Motor neuron (in vitro differentiated cells): ENCODE measurements at places on chromosomes 16 and 17.
A peak's percentile ranks its signal among the peaks of the same experiment; 100 is the strongest.

DNA sequence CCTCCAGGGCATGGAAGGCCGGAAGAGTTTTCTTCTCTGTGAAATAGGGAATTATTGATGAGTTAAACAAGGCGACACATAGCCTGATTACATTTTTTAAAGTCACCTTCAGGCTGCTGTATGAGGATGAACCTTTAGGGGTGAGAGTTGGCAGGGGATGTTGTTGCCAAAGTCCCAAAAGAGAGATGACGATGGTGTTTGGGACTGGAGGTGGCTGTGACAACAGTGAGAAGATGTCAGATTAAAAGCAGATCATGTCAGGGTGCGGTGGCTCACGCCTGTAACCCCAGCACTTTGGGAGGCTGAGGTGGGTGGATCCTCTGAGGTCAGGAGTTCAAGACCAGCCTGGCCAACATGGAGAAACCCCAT is 16.8 kb upstream of the ASGR2 start:
- ATAC-seq = no peak

DNA sequence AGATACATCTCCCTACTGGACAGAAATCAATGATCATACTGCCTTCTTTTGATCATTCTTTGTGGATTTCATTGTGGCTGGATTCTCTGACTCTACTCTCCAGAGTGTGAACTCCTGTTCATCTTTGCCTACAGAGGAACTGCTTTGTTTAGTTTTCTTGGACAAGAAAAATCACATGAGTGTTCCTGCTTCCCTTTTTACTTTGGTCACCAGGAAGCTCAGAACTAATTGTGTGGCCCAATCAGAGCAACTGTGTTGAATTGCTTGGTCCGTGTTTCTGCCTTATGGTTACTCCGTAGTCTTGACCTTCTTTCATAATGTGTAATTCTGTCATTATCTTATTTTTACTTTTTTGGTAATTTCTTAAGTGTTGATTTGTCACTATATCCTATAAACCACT is 97.0 kb downstream of the MAF start:
- ATAC-seq = no peak

DNA sequence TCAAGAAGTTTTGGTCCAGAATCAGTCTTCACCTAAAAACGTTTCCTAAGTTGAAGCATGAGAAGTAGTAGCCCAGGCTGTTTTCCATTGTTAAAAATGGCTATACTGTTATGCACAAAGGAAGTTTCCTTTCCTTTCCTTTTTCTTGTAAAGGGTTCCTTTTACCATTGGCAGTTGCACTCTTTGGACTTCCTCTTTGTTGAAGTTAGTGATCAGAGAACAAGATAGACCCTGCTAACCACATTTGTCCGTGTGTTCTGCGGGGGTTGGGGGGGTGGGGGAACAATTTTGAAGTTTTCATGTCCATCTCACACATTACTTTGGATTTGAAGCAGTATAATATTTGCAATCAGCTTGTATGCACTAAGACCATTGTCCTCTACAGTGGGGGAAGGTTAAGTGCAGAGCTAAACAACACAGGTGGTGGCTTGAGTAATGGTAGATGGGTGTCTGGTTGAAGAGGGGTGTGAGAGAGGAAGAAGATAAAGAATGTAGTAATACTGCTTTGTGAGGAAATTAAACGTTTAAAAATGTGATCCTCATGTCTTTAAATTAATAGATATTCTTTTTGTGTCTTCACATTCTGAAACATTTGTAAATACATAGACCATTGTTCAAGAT is 1.4 kb downstream of the LPCAT2 start:
- no peak for ATAC-seq

- ATAC-seq = peak; percentile 41
These were observed 57.2 kb upstream of the CACNG5 start for GRCh38 chr17:66777689-66778225.

DNA sequence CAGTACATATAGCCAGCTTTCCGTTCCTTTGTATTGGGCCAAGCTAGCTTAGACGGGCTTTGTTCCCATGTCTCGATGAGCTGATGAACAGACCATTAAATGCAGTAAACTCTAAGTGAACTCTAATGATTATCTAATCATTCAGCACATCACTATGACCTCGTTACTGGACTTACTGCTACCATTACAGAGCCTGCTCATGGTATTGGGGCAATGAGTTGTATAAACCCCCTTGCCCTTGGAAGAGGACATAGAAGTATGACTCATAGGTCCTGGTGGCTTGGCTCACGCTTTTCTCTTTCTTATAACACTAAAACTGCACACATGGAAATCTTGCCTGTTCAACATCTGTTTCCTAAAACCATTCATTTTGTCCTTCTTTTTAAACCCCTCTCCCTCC is 93.6 kb upstream of the DYNLRB2 start:
- ATAC-seq = no peak

GRCh38 chr17:19978209-19978802 is 678 bp upstream of the AKAP10 start:
- no peak for ATAC-seq

GRCh38 chr17:63434951-63435571 is 11.0 kb downstream of the CYB561 start:
- no peak for ATAC-seq

DNA sequence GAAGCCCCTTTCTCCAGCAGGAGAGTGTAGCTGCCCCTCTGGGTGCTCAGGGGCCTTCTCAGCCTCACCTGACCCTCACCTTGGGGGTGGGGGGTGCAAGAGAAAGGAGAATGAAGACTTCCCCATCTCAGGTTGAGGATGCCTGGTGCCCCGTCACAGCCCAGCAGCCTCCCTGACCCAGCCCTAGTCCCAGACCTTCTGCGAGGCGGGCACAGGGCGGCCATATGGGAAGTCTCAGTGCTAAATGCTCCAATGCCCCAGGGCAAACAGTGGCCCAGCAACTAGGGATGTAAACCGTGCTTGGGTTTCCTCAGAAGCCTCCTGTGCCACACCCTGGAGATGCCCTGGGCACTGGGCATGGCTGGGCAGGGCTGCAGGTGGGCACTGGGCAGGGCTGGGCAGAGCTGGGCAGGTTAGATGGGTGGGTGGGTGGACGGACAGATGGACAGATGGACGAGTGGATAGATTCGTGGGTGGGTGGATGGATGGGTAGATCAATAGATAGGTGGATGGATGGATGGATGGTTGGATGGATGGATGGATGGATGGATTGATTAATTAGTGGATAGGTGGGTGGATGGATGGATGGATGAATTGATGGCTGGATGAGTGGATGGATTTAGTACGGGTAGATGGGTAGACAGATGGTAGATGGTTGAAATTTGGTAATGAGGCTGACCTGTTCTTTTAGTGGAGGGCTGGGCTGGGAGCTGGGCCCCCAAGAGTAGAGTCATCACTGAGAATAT is 16.8 kb downstream of the TPSD1 start:
- ATAC-seq = peak; percentile 12

GRCh38 chr17:36214918-36215317 is 4.1 kb downstream of the CCL4L2 start:
- ATAC-seq = no peak

GRCh38 chr16:1181404-1182315 is 28.8 kb downstream of the CACNA1H start:
- no peak for ATAC-seq
